ENCODE measurements at places on chromosomes 16 and 17.
A peak's percentile ranks its signal among the peaks of the same experiment; 100 is the strongest.

- DNase-seq, result peak; percentile 18
Measured at GRCh38 chr17:46061435-46061834, 62.4 kb downstream of the STH start.

DNA sequence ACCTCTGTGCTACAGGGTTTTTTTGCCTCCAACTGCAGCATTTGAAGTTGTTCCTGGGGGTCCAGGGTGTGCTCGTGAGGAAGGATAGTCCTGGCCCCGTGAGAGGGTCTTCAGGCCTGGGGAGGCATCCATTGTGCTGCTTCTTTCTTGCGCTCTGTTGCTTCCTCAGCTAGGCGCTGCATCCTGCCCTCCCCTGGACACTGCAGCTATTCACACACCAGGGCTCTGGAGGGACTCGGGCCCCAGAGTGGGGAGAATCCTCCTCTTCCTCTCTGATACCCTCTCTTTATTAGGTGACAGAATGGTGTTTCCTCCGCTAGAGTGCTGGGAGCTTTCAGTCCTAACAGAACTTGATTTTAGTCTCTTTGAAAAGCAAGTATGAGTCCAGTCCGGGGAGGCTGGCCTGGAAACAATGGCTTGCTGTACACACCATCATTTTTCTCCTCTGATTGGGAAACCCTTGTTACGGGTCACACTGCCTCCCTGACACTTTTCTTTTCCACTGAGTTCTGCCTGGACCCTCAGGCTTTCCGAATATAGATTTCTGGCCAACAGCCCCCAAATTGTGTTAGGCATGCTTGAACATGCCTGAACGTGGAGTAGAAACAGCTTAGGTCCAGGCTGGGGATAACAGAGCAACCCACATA is 81.4 kb upstream of the ELAC2 start:
- DNase-seq, result no peak

- DNase-seq, result no peak
Measured at GRCh38 chr16:23914946-23915530, 79.3 kb downstream of the PRKCB start.

DNA sequence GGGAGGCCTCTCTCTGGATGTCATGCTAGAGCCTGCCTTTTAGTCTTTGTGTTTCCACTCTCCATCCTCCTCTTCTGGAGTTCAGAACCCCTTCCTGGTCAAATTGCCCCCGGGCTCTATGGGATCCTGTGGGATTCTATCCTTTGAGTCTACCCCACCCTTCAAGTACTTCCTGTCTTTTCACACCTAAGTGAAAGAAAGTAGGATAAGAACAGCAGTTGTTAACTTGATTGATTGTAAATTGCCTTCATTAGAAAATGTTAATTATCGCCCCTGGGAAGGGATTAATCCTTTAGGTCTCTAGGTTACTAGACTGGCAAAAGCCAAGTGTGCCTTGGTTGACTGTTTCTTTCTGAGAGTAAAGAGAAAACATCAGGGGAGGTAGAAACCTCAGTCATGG is 30.1 kb downstream of the PRKCB start:
- DNase-seq, result no peak

- DNase-seq, result no peak
Measured at GRCh38 chr16:18839555-18839954, 38.2 kb upstream of the ARL6IP1 start.

DNA sequence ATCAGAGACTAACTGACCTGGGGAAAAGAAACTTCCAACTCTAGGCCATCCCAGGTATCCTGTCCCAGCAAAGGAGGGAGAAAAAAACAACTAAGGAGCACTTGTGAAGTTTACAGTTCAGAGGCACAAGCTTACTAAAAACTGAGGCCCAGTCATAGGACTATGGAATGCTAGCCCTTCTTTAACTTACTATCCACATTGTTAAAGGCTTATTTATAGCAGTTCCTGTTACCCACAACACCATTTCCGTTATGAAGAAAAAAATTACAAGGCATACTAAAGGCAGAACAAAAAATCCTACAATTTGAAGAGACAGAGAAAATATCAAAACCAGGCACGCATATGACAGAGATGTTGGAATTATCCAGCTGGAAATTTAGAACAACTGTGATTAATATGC is 159.1 kb downstream of the CDH11 start:
- DNase-seq, result no peak

DNA sequence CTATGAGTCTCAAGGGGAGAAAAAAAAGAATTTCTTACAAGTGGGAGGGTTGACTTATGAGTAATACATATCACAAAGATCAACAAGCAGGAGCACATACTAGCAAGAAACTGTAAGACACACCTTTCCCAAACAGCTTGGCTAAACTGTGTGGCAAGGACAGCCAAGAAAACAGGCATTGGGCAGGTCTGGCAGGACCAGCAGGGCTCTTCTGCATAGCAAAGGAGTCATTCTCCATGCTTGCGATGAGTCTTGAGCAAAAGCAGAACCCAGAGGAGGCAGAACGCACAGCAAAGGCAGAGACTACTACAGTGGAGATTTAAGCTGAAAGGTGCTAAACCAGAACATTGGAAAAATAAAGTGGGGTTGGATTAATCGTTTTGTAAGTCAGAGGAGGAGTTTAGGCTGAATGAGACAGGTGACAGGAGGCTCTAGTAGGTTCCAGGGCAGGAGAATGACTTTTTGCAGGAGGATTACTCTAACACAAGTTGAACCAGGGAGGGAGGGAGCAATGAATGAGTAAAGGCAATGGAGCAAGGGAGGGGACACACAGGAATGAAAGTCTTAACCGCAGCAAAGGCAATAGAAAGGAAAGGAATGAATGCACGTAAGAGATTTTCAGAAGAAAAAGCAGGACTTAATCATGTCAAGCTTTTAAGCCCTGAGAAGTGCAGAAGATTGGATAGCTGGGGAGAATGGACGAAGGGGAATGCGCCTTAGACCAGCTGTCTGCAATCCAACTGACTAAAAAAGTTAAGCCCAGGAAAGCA is 2.7 kb downstream of the N4BP1 start:
- DNase-seq, result peak; percentile 44

GRCh38 chr16:69796285-69797118 is 34.4 kb downstream of the WWP2 start:
- peak; percentile 68 for DNase-seq

- no peak for DNase-seq
Measured at GRCh38 chr17:45430738-45431530, 1.7 kb downstream of the ARHGAP27 start.

DNA sequence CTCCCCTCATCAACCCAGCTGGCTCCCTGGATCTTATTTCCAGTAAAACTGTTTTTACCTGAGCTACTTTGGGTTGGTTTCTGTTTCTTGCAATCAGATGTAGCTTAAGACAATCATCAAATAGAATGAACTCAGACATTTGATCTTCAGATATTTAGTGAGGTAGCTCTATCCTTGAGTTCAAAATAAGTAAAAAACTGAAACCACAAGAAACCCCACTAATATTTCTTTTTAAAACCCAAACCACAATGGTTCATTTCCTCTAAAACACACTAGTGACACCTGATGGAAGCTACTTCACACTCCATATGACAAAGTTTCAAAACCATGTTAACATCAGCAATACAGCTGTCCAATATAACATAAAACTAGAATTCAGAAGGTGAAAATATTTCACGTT is 37.8 kb downstream of the CACNG1 start:
- no peak for DNase-seq

GRCh38 chr16:19722981-19723380 is 4.9 kb downstream of the IQCK start:
- DNase-seq, result no peak

DNA sequence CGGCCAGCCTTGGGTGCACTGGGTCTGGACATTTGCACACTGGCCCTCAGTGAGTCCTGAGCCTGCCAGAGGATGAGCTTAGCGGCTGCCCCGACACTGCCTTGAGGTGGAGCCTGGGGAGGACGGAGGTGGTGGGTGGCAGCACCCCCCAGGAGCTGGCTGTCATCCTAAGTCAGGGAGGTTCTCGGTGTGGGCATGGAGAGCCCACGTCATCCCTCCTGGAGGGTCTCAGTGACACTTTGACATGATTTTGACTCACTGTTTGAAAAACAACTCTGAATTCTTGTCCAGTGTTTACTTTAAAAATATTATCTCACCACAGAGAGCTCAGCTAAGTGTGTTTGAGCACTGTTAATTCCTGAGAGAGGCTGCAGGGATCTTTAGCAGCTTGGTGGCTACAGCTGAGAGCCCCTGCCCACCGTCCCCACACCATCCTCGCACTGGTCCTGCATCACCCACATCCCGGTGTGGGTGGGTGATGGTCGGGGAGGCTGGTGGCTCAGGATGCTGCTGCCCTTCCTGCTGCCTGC is 63.1 kb downstream of the BANP start:
- DNase-seq, result peak; percentile 57

DNA sequence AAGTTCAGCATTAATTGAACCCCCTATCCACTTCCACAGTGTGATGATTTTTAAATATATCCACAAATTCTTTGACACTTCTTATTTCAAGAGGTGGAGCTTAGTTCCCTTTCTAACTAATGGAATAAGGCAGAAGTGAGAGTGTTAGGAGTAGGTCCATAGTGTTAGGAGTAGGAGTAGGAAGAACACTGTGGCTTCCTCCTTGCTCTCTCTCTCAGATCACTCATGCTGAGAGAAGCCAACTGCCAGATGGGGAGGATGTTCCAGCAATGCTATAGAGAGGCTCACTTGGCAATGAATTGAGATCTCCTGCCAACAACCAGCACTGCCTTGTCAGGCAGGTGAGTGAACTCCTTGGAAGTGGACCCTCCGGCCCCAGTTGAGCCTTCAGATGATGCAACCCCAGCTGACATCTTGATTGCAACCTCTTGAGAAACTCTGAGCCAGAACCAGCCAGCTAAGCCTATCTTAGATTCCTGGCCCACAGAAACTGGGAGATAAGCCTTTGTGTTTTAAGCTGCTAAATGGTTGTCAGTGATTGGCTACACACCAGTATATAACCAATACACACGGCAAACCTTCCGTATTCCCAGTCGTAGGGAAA is 44.3 kb downstream of the SPECC1 start:
- DNase-seq, result no peak

- DNase-seq, result no peak
Measured at GRCh38 chr16:75584108-75584507, 17.9 kb downstream of the GABARAPL2 start.

GRCh38 chr17:5424909-5425308 is 4.9 kb downstream of the RPAIN start:
- no peak for DNase-seq

DNA sequence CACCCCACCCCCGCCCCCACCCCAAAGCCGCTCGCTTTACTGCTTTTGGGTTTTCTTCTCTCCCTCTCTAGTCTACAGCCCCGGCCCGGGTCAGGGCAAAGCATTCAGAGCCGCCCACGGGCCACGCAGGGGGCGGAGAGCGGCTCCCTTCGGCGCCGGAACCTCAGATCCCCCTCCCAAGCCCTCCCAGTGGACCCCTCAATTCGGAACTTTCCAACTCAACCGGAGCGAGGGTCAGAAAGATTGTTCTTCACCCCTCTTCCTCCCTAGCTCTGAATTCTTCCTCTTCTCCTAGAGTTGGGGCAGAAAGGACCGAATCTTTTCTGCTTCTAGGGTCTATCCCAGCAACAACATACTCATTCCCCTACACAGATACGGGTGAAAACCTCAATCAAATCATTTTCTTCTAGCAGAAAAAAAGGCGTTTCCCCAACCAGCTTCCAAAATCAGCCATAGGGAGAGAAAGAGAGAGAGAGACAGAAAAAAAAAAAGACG is 1.0 kb downstream of the HOXB2 start:
- no peak for DNase-seq

DNA sequence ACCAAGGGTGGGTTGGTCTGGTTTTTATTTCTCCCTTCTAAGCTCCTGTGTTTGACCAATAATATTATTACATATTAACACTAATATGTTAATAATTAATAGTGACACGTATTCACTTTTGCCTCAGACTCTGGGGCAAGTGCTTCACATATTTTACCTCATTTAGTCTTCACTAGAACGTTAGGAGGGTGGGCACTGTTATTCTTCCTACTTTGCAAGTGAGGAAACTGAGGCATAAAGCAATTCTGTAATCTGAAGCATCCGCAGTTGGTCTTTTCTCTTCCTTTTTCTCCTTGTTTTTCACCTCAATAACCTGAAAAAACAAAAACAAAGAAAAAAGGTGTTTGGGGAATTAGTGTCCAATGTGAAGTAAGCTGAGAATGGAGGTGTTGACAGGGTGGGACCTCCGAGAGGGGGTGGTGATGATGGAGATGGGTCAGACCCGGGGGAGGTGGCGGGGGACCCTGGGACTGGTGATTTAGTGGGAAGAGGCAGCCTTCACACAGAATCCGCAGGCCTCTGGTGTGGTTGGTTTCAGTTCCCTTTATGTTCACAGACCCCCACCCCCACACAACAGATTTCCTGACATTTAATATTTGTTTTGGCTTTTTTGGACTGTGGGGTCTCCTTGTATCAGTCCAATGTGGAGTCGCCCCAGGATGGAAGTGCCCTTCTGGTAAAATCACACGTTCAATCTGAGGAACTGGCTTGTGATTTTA is 3.7 kb downstream of the CDH1 start:
- DNase-seq, result no peak

- DNase-seq, result peak; percentile 27
Measured at GRCh38 chr17:7538891-7539545, 9.8 kb upstream of the TNFSF12 start.

GRCh38 chr17:75785016-75785890 is 647 bp downstream of the UNK start:
- DNase-seq, result peak; percentile 92
